NCI-H2081 (cell line): ENCODE measurements at places on chromosomes 7 and 10.

- no peak for DNase-seq
These were observed 139.9 kb downstream of the CCDC71L start for GRCh38 chr7:106520962-106521514.

DNA sequence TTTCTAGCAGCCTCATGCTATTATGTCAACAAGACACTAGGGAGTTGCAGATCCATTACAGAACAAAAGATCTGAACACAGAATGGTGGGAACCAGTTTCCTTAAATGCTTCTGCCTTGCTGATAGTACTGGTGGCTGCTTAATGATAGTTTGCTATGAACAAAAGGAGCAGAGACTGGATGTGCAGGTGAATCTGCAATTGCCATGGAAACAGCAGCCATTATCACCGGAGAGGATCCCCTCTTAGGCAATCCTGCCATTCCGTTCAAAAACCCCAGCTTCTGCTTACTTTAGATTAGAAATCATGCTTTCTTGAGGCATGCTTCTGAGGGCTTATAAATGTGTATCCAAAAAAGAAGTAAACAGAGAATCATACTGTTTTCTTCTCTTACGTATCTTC, 80.0 kb upstream of the PRKAR2B start:
- no peak for DNase-seq

GRCh38 chr10:33064706-33065105, 106.7 kb upstream of the ITGB1 start:
- DNase-seq = no peak

DNA sequence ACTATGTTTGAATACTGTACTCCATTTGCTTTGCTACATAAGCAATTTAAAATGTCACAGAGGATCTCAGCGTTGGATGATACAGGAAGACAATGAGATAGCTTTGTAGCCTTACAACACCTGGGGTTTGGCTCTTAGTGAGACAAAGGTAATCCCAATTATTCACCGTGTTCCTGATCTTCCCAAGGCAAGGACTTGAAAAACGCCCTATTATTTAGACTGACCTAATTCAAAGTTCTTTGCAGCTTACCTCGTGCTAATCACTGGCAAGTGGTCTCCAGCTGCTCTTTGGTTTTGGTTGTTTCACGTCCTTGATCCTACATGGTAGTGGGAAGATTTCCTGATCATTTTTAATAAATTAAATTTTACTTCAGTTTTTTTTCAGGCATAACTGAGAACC, 23.0 kb upstream of the C7orf33 start:
- peak; percentile 43 for DNase-seq

DNA sequence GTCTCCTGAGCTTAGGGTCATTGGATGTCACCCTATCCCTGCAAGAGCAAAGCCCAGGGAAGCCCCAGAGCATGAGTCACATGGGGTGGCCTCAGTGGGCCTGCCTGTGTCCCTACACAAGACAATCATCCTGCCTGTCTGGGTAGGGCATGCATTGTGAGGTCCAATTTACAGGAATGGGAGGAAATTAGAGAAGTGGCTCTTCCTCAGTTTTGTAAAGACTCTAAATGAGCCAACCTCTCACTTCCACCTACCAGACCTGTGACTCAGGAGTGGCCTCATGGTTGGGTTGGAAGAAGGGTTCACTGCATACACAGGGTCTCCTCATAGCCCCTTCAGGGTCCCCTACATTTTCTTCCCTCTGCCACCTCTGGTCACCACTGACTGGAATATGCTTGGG, 43.6 kb upstream of the SMNDC1 start:
- DNase-seq = no peak

DNA sequence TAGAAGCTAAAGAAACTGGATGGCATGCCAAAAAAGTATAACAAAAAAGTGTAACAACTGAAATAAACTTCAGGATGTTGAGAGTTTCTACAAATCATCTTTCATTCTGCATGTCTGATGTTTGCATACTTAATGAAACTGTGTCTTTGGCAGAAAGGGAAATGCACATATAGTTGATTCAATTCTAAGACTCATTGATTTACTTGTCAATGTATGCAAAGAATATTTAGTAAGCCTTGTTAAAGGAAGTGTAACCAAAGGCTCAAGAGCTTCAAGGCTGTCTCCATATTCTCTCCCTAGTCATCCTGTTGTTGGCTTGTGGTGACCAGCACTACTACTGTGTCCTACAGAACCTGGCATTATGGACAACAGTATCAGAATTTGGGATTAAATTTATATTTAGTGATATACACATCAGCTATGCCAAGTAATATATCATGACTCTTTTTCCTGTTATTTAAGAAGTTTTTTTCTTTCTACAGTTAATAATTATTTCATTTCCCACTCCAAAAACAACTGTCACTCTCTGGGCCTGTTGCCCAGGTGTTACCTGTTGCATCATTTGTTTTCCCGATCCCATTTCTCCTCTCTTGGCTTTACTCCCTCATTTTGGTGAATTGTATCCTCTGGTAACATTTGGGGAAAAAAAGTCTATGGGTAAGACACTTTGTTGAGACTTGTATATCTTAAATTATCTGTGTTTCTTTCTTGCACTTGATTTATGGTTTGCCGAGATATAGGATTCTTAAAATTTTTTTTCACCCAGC, 226.6 kb upstream of the BMPER start:
- no peak for DNase-seq

- DNase-seq = peak; percentile 83
These were observed 49.5 kb downstream of the PIK3AP1 start for GRCh38 chr10:96670786-96671185.
